ENCODE measurements at places on chromosomes 2 and 18.
A peak's percentile ranks its signal among the peaks of the same experiment; 100 is the strongest.

DNA sequence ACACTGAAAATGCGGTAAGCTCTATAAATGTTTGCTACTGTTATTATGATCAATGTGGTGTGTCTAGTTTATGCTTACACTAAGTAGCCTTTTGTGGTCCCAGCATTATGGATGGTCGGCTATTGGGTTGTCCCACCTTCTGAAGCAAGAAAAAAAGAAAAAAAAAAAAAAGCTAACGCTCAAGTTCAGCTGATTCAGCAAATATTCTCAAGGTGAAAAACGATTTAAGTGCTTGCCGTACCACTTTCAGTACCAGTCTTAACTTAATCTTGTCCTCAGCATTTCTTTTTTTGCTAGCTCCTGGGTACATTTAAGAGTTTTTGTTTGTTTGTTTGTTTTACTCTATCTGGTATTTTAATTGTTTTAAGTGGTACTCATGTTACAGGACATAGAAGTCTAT is 87.5 kb downstream of the MBD5 start:
- DNase-seq = no peak

DNA sequence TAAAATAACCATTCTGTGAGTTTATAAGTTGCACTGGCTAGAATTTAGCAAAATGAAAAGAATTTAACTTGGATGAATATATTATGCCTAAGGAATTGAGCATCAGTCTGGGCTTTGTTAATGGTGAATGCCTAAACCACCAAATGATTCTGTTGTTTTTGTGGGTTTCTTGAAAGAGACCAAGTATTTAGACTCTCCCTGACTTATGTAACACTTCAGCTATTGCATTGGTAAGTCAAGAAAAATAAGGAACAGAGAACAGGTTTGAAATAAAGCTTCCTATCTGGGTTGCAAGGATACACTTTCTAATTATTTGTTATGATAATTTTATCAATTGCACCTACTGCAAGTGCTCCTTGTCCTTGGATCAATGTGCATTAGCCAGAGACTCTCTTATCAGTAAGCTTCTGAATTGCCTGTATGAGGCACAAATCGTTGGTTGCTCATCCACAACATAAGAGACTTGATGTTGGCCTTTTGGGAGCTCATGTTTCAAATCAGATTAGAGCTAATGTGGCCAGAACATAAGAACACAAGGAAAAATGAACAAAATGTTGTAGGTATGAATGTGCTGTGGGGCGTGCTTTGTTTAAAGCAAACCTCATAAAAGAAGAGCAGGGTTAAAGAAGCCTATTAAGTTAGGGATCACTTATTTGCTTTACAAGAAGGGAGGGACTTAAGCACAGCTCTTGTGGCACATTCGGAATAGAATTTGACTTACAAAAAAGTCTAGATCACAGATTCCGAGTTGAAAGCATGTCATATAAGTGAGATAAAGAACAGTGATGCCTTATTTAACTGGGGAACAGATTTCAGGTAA is 37.2 kb downstream of the PRKCE start:
- DNase-seq = peak; percentile 53

DNA sequence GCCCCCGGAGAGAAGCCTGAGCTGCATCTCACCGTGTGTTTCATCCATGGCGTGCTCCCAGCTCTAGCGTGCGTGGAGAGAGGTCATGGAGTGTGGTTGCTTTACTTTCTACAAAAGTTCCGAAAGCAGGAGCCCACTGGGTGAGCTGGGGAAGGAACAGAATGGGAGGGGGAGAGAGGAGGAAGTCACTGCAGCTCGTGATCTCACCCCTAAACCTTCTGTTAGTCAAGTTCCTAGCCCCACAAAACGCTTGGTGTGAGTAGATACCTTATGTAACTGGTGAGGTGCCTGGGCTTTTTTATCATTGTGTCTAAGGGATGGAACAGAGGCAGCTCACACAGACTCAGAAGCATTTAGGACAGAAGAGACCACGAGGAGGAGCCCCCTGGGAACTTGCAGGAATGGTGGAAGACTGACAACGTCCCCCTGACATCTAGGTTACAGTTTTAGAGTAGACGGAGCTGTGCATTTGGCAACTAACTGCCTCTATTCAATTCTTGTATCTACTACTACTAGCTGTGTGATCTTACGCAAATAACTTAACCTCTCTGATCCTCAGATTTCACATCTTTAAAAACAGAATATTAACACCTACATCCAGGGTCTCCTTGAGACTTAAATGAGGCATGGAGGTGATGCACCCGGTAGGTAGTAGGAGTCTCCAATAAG is 123.3 kb downstream of the ARL4C start:
- no peak for DNase-seq

- DNase-seq = peak; percentile 89
Measured at GRCh38 chr2:9565436-9566153, 10.0 kb upstream of the ADAM17 start.

DNA sequence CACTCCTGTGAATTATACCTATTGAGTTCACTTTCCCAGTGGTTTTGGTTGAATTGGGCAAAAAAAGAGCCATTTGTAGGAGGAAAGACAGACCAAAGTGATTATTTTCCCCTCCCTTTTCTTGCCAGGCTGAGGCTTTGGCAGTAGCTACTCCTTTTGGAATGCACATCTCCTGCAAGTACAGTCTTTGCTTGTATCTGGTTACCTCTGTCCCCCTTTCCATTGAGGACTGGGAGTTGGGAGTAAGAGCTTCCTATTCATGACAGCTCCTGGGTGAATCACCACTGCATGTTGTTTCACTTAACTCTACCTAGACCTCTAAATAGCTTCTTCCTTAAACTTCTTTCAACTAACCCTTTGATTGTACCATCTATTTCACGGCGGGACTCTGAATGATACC is 695.3 kb upstream of the ZNF804A start:
- no peak for DNase-seq

DNA sequence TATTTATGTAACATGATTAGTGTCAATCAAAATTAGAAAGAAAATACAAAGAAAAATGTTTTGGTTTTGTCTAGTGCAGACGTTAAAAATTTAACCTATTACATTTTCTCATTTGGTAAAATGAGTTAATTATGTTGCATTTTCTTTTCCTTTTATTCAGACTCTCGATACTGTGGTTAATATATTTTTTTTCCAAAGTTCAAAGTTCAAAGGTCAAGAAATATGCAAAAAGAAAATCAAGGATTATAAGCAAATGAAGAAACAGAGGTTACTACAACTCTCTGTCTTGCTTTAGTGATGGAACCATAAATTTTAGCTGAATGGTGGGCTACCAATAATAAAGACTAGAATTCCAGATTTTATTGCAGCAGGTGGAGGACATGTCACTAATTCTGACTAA is 133.3 kb upstream of the TFPI start:
- no peak for DNase-seq

DNA sequence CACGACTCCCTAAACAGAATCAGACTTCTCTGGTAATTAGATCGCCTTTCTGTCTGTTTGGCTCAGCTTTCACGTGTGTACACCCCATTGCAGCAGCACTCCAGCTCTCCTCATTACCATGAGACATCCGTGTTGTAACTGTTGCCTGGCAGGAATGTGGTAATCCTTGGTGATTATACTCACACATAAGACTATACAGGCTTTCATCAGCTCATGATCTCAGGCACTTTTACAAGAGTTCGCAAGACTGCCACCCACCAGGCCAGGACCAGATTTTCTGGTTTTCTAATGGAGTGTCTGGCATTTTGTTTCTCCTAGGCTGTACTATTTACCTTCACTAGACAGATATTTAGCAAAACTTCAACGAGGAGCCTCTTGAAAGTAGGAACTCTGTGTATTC is 50.2 kb downstream of the ACVR1 start:
- peak; percentile 90 for DNase-seq

GRCh38 chr2:55361465-55362189 is 58.0 kb downstream of the CCDC88A start:
- DNase-seq = peak; percentile 30

DNA sequence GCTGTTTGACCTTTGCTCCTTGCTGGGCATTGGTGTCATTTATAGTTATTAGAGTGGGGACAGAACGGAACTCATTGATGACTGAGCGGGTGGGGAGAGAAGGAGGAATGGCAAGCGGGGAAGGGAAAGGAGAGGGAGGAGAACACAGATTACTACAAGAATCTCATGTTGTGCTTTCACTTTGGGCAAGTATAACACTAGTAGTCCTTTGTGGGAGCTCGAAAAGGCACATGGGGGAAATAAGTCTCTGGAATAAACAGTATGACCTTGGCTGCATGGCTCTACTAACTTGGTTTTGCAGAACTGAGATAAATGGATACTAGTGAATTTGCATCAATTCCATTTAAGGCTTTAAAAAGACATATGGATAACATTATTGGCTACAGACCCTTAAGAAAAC is 161.7 kb upstream of the NABP1 start:
- no peak for DNase-seq

DNA sequence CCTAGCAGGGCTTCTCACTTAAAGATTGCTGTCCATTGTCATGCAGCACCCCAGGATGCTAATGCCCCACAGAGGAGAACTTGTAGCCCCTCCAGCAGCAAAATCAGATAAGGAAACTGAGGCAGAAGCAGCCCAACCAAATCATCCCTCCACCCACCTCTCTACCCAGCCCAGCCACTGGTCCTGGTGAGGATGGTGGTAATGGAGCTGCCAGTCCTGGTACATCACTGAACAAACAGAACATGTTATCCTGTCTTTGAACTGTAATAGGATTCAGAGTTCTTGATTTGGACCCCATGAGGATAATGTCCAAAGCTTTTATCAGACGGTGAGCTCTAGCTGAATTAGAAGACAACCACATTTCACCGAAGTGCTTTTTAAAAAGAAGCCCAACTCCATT is 113.2 kb downstream of the MRO start:
- DNase-seq = no peak

- no peak for DNase-seq
Measured at GRCh38 chr2:233208382-233209116, 42.9 kb upstream of the ATG16L1 start.

DNA sequence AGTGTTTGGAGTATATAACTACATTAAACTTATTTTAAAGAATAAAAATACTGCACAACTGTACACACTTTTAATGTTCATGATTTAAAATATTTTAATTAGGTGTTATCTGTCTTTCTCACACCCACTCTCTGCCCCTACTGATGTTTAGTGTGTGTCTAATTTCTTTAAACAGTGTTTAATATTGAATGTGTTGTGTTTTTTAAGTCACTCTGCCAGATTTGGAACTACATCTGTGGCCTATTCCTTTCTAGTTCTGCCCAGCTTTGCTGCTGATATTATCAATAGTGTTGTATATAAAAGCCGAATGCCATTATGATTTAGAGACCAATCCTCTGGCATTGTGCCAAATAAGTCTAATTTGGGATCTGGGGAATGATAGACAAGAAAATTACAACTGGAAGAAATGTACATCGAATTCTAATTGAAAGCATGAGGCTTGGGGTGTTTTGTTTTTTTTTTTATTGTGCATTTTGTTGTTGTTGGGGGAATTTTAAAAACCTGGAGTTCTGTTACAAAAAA is 398.0 kb downstream of the CPS1 start:
- DNase-seq = no peak

DNA sequence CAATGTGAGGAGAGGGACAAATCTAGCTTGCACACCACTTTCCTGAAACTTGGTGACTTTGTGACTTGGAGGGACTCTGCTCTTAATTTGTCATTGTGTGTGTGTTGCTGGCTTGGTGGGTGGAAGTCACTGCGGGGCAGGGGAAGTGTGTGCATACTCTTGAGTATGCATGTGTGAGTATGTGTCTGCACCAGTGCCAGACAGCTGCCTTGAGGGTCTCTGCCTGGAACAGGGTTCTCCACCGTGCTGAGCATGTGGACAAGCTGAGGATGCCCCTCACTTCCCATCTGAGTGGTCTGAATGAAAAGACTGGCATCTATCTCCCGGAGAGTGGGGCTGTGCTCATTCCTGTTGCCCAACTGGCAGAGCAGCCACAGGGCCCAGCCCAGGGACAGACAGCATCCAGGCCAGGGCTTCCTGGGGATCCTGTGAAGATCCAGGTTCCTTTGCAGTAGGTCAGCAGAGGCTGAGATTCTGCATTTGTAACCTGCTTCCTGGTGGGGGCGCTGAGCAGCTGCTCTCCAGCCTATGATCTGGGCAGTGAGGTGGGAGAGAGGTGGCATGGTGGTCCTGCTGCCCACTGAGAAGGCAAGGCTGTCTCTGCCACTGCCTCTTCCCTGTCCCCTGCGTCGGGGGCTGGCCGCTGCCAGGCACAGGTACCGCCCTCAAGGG is 138.9 kb upstream of the HAAO start:
- DNase-seq = no peak

DNA sequence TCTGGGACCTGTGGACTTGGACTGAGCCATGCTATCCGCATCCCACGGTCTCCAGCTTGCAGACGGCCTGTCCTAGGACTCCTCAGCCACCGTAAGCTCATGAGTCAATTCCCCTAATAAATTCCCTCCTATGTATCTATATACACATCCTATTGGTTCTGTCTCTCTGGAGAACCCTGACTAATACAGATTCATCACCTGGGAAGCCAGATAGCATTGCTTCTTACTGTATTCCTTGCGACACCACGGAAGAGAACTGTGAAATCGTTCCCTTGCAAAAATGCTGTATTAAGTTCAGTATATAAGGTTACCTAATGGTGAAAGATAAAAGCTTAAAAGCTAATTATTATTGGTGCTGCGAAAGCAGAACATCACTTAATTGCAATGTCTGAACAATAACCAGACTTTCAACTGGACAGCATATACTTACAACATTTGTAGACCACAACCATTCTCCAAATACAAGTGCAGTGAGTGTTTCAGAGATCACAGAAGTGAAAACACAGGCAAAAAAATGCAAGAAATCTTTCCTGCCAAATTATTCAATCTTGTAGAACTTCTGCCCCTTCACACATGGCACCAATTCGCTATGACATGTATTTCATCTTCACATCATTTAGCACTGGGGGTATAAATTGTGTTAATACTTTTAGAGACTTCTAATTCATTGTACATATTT is 352.9 kb downstream of the TXNL1 start:
- no peak for DNase-seq

DNA sequence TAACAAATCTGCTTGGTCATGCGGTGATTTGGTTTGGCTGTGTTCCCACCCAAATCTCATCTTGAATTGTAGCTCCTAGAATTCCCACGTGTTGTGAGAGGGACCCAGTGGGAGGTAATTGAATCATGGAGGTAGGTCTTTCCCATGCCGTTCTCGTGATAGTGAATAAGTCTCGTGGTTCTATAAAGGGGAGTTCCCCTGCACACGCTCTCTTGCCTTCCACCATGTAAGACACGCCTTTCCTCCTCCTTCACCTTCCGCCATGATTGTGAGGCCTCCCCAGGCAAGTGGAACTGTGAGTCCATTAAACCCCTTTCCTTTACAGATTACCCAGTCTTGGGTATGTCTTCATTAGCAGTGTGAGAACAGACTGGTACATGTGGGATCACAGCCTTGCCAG is 36.7 kb downstream of the TRABD2A start:
- DNase-seq = no peak
